ENCODE measurements at places on chromosomes 3 and 15.
A peak's percentile ranks its signal among the peaks of the same experiment; 100 is the strongest.

DNA sequence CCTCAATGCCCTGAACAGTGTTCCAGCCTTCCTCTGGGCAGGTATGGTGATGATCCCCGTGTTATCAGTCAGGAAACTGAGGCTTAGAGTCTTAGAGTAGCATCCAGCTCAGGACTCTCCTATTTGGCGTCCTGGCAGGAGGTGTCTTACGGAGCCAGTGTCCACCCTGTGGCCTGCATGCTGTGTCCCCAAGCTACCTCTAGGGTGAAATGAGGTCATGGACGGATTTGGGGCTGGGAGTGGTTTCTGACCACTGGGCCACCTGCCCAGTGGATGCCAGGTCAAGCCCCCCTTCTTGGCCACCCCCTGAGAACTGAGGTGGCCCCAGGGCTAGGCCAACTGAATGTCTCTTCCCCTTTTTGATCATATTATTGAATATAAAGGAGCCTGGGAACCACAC, 27.2 kb upstream of the SLC6A6 start:
- DNase-seq, result no peak

- DNase-seq, result no peak
Observed at GRCh38 chr3:2727610-2728318, 382.4 kb downstream of the IL5RA start.

- DNase-seq, result no peak
Observed at GRCh38 chr3:37028329-37028728, 35.0 kb downstream of the MLH1 start.

GRCh38 chr15:70281261-70281810, 183.6 kb upstream of the TLE3 start:
- DNase-seq, result no peak

DNA sequence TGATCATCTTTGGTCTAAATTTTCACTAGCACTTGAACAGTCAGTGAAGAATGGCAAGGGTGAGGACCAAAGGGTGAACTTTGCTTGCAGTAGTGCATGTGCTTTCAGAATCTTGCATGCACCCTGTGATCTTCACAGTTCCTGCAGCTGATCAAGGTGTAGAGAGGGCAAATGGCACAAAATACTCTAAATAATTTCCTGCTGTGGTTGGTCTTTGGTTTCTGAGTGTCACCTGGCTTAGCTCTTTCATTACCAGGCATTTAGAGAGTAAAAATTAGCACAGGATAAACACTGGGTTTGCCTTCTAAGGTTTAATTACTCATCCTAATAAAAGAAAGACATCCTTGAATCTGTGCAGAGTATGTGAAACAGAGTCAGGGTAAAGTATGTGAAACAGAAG, 11.4 kb downstream of the TIPARP start:
- DNase-seq, result no peak

DNA sequence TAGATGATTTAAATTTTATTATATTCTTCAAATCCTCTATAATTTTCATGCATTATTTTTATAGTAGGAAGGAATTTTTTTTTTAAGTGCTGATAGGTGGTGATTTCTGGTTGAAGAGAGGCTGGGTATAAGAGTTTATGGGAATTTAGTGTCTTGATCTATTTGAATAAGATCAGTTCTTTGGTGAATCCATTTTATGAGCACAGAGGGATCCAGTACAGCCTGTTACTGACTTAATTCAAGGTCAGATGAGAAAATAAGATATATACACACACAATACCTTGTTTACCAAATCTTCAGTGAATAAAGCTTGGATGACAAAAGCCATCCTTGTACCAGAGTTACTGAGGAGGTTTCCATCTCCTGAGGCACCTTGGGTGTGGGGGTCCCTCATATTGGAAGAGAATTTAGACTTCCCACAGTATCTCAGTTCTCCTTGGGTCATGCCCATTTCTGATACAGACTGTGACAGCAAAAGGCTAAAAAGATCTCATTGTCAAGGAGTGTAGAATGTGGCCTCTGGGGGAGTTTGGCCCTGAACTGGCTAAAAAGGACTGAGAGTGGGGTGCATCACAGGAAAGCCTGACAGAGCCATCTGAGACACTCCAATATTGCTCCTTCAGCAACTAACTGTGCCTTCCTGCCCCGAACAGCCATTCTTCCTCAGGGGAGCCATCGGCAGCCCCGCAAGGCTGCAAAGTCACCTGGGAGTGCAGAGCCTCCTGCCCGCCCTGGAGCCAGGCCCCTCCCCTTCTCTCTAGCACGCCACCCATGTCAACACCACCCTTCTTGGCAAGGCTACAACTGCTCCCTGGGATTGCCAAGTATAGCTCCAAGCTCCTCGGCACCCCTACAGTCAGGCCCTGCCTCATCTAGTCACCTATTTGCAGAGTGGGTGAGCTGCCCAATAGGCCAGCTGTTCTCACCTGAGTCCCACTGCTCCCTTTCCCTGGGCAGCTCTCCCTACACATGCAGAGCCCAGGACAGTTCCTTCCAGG, 43.1 kb upstream of the HACD2 start:
- DNase-seq, result no peak

DNA sequence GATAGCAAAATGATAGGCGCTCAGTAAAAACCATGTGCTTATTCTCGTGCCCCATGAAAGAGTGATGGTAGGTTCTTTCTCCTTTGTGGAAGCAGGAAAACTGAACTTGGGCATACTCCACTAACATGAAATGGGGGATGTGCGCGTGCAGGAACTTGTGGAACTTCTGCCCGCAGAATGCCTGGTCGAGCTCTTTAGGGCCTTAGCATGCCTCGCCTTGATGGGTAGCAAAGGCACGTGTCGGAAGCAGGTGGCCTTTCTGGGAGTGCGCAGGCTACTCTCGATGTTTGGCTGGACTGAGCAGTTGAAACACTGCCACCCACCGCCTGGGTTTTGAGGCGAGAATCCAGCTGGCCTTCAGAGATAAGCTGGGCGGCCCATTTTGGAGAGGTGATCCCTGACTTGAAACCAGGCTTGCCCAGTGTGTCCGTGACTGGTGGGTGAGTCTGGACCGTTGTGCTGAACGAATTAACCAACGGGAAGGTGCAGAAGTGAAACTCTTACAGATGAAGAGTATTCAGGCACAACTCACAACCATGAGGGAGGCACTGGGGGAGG, 842 bp downstream of the PCCB start:
- DNase-seq, result peak; percentile 75

- no peak for DNase-seq
Observed at GRCh38 chr15:49296258-49296657, 126.2 kb downstream of the GALK2 start.

DNA sequence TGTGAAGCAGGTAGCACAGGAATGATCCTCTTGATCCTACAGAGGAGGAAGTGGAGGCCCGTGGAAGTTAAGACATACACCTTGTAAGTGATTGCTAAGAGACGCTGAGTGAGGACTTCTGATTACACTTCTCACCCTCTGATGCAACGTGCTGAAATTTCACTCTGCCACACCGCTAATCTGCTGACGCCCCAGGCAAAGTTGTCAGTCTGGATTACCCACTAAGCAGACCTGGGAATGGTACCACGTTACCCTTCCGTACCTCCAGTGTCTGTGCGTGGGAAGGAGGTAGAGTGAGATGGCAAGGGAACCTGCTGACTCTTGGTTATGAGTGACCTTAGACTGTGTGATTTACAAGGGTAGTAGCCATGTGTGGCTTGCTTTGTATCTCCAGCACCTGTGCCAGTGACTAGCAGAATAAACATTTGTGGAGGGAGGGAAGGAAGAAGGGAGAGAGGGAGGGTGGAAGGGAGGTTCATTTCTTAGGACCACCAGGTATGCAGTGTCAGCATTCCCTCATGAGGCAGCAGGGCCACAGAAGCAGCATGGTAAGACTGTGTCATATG, 115.0 kb downstream of the ALDH1A2 start:
- no peak for DNase-seq
